HepG2 (cell line): ENCODE measurements at places on chromosomes 16 and 17. TPM values are rescaled to one million over a fixed set of nuclear protein-coding genes. Genes with fewer than 3 reads are reported as not detected.

DNA sequence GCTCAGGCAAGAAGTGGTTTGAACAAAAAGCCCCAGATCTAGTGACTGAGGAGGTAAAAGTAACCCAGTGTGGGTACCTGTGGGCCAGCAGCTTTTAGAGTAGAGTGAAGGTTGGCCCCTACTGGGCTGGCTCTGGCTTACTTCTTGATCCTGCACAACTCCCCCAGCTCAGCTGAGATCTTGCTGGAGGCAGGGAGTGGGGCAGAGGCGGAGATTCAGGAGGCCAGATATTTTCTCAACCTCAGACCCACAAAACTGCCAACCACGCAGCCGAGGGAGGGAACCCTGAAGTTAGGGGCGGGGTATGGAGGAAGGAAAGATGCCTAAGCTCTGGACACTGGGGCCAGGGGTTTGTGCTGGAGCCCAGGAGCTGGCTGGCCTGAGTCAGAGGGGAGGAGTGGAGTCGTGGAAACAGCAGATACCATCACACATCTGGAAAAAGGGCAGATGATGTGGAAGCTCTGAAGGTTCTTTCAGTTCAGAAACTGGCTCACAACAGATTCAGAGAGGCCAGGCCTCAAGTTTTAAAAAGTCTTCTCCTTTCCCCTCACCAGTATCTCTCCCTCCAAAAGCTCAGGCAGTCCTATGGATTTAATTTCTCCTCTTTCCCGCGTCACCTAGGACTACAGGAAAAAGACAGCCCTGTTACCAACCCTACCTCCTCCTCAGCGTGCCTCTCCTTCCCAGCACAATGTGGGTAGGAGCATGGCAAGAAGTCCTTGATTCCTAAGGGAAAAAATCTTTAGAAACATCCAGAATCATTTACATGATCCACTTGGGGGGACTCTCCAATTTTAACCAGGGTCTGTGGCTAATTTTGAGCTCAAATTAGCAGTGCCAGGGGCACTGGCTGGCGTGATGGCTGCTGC lies 48.1 kb downstream of the MYO18A start:
- DNase-seq = no peak

- no peak for DNase-seq
These were observed 54.5 kb downstream of the MRC2 start for GRCh38 chr17:62681939-62682381.

GRCh38 chr16:53768167-53768566 lies 64.2 kb downstream of the FTO start:
- no peak for DNase-seq

Gene CDR2
- total RNA-seq = 59.0 and 76.7 TPM in 2 replicates

- no peak for DNase-seq
These were observed 22.8 kb downstream of the TRIM25 start for GRCh38 chr17:56890906-56891674.

- no peak for DNase-seq
These were observed 903.8 kb upstream of the RBFOX1 start for GRCh38 chr16:6428861-6429260.

Gene PRPSAP1
- total RNA-seq = 91.1 and 115 TPM in 2 replicates

DNA sequence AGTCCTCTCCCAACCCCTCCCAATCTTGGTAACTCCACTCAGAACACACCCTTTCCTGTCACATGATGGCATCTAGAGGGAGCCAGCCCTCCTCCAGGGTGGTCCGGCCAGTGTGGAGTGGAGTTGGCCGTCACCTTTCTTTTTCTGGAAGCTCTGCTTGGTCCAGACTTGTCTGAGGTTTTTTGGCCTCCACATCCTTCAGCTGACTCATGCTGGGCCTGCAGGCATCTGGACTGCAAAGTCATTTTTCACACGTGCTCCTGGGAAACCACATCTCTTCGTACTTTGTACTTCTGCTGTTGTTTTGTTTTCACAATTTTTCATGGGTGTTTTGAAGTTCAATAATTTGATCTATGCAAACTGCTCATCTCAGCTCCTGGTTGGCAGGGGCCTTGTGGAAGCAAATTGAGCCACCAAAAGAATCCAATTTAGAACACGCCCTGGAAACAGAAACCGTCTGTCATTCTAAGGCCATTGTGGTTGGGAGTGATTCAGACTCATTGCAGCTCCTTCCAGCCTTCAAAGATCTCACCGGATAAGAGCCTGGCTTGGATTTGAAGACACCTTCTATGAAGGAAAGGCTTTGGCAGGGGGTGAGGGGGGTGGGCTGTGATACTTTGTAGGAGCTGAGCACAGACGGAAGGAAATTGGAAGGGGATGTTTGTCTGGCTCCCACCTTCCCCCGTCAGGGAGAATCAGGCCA lies 42.4 kb upstream of the NF1 start:
- DNase-seq = peak; percentile 35

- DNase-seq = no peak
These were observed 11.5 kb downstream of the MAP3K3 start for GRCh38 chr17:63633742-63634141.

DNA sequence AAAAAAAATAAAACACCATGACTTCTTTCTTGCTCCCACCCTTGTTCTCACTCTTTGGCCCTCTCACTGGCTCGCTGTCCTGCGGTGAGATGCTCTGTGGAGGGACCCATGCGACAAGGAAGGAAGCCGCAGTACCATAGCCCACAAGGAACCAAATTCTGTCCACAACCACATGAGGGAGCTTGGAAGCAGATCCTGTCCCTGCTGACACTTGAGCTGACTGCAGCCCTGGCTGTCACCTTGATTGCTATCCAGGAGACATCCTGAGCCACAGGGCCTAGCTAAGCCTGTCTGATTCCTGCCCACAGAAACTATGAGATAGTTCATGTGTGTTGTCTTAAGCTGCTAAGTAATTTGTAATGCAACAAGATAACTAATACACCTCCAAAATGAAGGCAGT lies 4.8 kb upstream of the MT2A start:
- DNase-seq = peak; percentile 86

Gene TLE7
- total RNA-seq = not detected in 2 replicates

GRCh38 chr16:17488506-17488905 lies 17.7 kb upstream of the XYLT1 start:
- DNase-seq = no peak

DNA sequence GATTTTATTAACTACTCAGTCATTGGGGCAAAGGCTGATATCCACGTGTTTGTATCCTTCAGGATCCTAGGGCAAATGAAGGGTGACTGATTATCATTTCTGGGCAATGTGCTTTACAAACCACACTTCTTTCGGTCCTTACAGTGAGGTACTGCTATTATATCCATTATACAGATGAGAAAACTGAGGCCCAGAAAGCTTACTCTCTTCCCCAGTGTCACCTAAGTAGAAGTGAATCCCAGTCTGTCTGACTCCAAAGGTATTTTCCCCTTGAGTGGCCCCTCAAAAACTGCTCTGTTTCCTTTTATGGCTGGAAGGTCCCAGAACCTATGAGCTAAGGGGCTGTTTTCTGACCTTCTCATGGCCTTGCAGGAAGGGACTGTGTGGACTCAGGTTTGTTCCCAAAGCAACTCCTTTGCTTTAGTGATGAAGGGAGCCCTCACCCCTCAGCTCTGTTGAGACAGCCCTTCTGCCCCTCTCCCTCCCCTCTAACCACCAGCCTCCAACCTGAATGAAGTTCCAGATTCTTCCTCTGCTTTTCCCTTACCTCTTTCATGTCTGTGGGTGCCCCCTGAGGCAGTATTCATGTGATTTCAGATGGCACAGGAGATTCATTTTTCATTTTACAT lies 27.4 kb upstream of the ADGRG1 start:
- no peak for DNase-seq

GRCh38 chr16:57639172-57639887 lies 10.9 kb downstream of the ADGRG1 start:
- DNase-seq = no peak

DNA sequence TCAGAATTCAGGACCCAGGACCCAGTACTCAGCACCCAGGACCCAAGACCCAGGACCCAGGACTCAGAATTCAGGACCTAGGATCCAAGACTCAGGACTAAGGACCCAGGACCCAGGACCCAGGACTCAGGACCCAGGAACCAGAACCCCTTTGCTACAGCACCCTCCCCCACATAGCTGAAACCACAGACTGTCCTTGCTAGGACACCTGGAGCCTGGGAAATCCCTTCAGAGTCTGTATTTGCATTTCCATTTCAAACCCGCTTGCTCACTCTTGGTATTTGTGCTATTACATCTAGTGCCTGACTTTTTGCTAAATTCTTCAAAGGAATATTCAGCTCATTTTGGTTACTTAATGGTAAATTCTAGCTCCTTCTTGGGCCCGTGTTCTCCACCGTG lies 275.8 kb upstream of the MAF start:
- no peak for DNase-seq

Gene PRDM7
- total RNA-seq = not detected in 2 replicates

GRCh38 chr17:82862737-82863382 lies 23.0 kb upstream of the ZNF750 start:
- DNase-seq = no peak

- no peak for DNase-seq
These were observed 80.0 kb downstream of the USP32 start for GRCh38 chr17:60311936-60312335.

DNA sequence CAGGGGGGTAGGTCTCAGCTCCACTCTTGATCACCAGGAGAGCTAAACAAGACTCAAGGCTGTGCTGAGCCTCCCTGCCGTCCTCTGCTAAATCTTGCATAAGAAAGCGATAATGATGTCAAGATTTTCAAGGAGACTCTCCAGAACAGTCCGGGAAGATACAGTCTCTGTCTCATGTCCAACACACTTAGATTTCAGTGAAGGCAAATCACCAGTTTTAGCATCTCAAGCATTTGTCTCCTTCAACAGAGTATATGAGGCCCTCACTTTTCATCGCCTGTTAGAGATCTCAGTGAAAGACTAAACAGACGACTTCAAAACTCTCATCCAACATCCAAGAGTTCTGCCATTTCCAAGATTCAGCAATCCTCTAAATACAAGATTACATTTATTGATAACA lies 13.6 kb downstream of the CDYL2 start:
- DNase-seq = no peak

Gene TOM1L2
- total RNA-seq = 4.5 and 4.7 TPM in 2 replicates

GRCh38 chr16:71258372-71258771 lies 27.9 kb upstream of the HYDIN start:
- no peak for DNase-seq
